ENCODE measurements at places on chromosomes 11 and 22. TPM values are rescaled to one million over a fixed set of nuclear protein-coding genes. Genes with fewer than 3 reads are reported as not detected.

The UBQLN3 gene
- not detected for total RNA-seq

DNA sequence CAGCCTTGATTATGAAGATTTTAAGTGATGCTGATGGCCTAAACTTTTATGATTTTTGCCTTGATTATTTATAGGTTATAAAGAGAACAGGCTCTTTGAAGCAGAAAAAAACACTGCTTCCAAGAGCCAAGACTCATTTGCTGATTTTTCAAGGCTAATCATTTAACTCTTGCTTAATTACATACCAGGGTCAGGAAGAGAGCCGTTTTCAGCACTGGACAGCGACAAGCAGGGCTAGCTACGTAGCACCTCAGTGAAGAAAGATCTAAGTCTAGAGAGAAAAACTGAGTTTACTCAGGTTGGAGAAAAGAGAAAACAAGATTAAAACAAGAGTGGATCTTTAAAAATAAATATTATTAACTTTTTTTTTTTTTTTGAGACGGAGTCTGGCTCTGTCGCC is 615.4 kb upstream of the B3GAT1 start:
- DNase-seq = no peak

- DNase-seq = no peak
Observed at GRCh38 chr11:68411501-68411991, 49.0 kb upstream of the PPP6R3 start.

The PATE2 gene
- total RNA-seq = not detected

The PIH1D2 gene
- total RNA-seq = not detected

- no peak for DNase-seq
Observed at GRCh38 chr11:28976012-28976800, 868.0 kb downstream of the METTL15 start.

The C1QTNF4 gene
- 1.2 TPM for total RNA-seq

DNA sequence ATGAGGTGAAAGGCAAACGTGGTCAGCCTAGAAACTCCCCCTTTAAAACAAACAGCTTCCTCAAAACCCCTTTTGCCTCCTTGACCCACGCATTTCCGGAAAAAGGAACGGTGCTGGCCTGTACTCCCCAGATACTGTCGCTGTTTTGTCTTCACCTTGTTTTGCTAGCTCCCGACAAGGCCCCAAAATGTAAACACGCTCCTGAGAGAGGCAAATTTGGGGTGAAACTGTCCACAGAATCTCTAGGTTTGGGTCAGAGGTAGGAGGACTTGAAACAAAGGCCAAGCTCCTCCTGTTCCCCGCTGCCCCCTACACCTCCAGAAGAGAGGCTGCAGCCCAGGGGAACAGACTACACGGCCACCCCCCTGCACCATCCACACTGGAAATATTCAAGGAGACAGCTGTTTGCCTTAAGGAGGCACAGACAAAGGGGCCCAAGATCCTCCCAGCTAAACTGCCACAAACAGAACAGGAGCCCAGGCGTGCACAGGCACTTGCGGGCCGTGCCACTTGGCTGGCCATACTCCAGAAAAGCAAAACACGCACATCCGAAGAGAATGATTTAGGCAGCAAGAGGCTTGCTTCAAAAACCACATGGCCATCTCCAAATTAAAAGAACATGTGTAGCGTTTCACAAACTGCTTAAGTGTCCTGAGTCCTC is 160.5 kb upstream of the GRK3 start:
- DNase-seq = no peak

The GAS2 gene
- total RNA-seq = 6.0 TPM

DNA sequence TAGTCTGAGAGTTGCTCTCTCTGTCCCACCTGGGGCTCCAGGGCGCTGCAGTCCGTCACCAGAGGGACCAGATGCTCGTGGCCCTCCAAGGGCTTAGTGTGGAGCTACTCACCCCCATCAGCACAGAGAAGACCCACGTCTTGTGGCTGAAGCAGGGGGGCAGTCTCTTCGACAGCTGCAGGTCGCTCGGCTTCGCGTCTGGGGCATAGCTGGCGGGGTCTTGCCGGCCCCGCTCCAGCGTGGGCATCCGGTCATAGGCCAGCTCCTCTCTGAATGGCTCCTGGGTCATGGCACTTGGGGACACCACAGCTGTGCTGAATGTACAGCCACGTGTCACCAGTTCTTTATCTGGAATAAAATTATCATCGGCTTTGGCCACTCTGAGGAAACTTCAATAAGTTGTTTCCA is 608 bp downstream of the MLC1 start:
- DNase-seq = no peak

The IMMP1L gene
- total RNA-seq = 20.4 TPM

DNA sequence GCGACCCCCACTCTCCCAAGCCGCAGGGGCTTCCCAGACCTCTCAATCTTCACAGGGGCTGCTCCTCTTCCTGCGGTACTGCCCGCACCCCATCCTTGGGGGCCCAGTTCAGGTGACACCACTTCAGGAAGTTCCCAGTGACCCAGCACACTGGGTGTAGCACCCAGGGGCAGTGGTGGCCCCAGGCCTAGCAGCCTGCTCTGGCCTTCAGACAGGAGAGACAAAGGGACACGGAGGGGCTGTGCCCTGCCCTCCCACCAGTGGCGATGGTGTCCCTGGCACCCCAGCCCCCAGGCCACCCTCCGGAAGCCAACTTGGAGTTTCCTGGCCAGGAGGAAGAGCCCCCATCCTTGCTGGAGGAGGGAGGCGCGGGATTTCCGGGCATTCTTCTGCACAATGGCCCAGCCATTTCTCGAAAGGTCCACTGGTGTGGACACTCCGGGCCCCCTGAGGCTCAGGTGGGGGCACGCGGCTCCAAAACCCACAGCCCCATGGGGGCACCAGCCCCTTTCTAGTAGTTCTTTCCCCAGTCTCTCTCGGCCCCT is 978 bp upstream of the CLDN5 start:
- DNase-seq = no peak

GRCh38 chr11:8650401-8650990 is 32.0 kb downstream of the TRIM66 start:
- no peak for DNase-seq

The STK33 gene
- 1.8 TPM for total RNA-seq

The DRG1 gene
- total RNA-seq = 112 TPM

GRCh38 chr11:71935338-71935925 is 6.6 kb downstream of the RNF121 start:
- DNase-seq = no peak

GRCh38 chr11:60801194-60801593 is 16.1 kb downstream of the MS4A10 start:
- no peak for DNase-seq

The LMO2 gene
- 0.99 TPM for total RNA-seq

- DNase-seq = no peak
Observed at GRCh38 chr11:13334034-13334786, 56.6 kb downstream of the BMAL1 start.

The GRM5 gene
- total RNA-seq = not detected

GRCh38 chr11:105641433-105641832 is 31.6 kb downstream of the GRIA4 start:
- DNase-seq = no peak

DNA sequence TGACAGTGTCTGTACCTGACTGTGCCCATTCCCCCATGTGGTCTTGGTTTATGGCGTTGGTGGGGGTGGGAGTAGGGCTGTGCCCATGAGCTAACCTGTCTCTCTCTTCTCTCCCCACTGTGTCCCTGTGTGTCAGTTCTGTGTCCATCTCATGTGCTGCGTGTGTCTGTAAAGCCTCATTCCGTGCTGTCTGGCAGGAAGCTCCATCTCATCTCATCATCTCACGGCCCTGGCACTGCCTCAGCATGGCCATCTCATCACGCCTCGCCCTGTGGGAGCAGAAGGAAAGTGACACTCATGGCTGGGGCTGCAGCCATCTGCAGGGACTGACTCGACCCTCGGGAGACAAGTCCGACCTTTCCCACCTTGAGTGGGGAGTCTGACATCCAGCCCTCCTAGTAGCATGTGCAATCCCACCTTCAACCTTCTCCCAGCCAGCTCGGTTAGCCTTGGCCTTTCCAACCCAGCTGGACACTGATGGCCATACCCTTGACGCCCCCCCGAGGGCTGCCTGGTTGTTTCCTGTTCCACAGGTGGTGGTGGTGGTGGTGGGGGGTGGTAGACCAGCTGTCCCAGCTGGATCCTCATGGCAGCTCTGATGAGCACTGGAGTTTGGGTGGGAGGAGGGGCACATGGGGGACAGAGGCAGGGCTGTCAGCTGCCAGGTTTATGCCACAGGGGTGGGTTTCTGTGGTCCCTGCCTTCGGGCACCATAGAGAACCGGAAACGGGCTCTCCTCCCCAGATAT is 19.0 kb downstream of the MYO18B start:
- DNase-seq = no peak

DNA sequence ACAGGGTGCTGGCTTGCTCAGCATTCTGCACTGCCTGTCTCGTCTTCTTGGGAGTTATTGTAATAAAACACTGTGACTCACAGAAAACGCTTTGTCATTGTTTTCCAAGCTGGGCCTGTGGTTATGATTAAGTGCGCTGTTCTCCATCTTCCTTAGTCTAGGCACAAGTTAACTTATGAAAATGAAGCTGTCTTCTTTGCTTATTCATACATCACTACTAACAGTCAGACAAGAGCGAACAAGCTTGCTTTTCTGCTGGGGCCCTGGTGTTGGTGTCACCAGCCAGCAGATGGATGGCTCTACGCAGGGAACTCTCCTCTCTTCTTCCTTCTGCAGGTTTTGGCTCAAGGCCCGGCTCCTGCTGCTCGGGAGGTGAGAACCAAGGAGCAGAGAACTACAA is 380.1 kb upstream of the SYN3 start:
- DNase-seq = no peak

DNA sequence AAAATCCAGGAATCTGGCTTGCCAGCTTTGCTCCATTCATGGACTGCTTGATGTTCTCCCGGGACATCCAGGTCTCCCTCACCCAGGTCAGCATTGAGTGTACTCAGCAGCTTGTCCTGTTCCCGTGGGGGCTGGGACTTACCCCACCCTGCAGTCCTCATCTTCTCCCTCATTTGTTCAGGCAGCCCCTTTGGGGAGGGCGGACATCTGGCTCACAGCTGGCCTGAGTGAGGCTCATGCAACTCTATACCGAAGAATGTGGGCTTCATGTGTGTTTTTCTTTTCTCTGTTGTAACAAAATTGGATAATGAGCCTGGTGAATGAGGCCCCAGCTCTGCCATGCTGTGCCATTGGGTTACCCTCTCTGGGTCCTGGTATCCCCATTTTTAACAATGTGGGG is 227.7 kb upstream of the TENM4 start:
- DNase-seq = no peak

The MS4A15 gene
- total RNA-seq = not detected

GRCh38 chr11:2074266-2074825 is 64.8 kb downstream of the IGF2 start:
- no peak for DNase-seq

The LRRC74B gene
- not detected for total RNA-seq

DNA sequence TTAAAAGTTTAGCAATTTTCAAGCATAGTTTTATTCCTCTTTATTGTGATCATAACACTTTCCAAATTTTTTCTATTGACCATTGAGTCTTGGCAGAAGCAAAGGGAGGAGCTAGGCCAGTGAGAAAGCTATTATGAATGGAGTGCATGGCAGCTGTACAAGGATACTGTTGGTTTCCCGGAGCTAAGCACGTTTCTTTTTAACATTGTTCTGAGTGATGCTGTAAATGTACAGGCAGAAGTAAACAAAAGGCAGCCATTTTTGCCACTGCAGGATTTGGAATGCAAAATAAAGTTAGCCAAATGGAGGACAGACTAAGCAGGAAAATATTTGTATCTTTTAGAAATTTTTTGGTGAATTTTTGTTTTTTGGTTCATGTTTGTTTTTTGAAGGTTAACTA is 16.2 kb downstream of the CBL start:
- no peak for DNase-seq
